ENCODE measurements at places on chromosomes 16 and 17.
A peak's percentile ranks its signal among the peaks of the same experiment; 100 is the strongest.

- DNase-seq, result no peak
Observed at GRCh38 chr17:50101346-50102163, 6.4 kb downstream of the PDK2 start.

- DNase-seq, result peak; percentile 71
Observed at GRCh38 chr17:63848834-63849689, 6.6 kb upstream of the SMARCD2 start.

GRCh38 chr16:9195287-9195686 is 103.8 kb downstream of the HAPSTR1 start:
- DNase-seq, result no peak

DNA sequence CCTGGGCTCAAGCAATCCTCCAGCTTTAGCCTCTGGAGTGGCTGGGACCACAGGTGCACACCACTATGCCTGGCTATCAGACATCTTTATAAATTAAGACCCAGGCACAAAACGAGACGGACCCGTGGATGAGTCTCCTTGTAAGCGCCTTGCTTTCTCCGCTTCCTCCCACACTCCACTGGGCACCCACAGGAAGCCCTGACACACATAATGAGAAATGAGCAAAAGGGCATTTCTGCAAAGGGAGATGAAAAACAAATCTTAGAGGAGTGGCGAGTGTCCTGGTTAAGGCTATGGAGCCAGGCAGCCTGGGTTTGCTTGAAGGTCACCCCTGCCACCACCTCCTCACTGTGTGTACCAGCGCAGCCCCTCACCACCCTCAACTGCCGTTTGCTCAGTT is 56.3 kb downstream of the XYLT1 start:
- DNase-seq, result no peak

DNA sequence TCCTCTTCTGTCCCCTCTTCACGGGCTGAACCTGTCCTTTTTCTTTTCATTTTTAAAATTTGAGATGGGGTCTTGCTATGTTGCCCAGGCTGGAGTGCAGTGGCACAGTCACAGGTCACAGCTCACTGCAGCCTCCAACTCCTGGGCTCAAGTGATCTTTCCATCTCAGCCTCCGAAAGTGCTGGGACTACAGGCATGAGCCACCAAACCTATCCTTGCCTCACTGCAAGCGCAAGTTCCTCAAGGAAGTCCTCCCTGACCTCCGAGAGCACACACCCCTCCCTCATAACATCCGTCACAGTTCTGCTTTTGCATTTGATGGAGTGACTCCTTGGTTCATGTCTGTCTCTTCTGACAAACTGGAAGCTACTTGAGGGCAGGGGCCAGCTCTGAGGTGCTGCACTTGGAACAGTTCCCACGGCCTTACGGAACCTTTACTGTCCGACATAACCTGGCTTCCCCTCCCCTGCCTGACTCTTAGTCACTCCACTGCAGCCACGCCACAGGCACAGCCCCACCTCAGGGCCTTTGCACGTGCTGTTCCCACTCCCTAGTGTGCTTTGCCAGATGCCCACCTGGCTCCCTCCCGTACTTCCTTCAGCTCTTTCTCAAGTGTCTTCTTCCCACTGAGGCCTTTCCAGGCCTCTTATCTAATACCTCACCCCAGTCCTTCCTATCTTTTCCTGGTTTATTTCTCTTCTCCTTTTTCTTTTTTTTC is 4.4 kb downstream of the TBX6 start:
- DNase-seq, result no peak

- no peak for DNase-seq
Observed at GRCh38 chr17:74578979-74579378, 11.7 kb upstream of the CD300H start.
